ENCODE measurements at places on chromosomes 2 and 18.

- no peak for DNase-seq
Observed at GRCh38 chr2:22883054-22883453, 501.9 kb upstream of the KLHL29 start.

- DNase-seq: no peak
Observed at GRCh38 chr2:102028470-102028869, 36.7 kb downstream of the IL1R2 start.

- no peak for DNase-seq
Observed at GRCh38 chr2:43853141-43854081, 14.6 kb downstream of the ABCG8 start.

DNA sequence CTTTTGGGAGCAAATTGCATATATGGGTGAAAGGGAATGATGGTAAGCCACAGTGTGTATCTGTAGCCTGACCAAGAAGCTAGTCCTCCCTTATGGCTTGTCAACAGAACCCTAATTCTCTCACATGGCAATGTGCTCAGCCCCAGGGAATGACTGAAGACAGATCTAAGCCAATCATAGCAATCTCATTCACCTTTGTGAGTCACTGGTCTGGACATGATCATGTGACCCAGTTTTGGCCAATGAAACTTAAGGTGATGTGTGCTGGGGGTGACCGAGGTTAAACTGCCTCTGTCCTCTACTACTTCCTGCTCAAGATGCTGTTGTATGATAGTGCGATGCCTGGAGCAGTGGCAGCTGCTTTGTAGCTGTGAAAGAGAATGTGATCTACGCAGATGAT, 491.2 kb upstream of the HS6ST1 start:
- no peak for DNase-seq

DNA sequence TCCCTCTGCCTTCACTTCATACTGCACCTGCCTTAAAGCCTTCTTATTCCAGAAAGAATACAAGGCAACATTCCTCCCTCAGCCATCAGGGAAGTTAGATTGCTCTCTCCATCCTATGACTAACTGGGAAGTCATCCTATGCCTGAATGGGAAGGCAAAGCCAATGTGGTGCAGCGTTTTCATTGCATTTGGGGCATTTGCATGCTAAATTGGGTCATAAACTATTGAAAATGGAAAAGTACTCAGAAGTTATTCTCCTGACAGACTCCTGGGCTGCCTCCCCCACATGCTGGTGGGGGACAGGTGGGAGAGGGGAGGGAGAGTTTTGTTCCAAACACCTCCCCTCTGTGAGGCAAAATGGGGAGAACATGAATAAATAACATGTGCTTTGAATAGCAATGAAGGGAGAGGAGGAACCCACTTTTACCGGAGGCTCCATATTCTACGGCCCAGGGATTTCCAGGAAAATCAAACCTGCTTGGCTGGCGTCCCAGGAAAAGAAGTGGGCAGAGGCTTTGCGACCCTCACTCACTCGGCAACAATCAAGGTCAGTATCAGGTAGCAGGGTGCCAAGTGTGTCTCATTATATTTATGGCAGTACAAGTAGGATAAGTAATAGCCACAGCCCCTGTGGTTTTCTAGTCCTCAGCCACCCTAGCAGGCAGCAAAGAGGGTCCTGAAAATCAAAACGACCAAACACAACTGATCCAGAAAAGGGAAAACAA, 84.1 kb downstream of the BOD1L2 start:
- DNase-seq: no peak

GRCh38 chr18:61360404-61361383, 27.5 kb downstream of the CDH20 start:
- no peak for DNase-seq

- no peak for DNase-seq
Observed at GRCh38 chr2:155456222-155456621, 757.7 kb downstream of the KCNJ3 start.

GRCh38 chr2:46339200-46339599, 42.0 kb downstream of the EPAS1 start:
- no peak for DNase-seq

DNA sequence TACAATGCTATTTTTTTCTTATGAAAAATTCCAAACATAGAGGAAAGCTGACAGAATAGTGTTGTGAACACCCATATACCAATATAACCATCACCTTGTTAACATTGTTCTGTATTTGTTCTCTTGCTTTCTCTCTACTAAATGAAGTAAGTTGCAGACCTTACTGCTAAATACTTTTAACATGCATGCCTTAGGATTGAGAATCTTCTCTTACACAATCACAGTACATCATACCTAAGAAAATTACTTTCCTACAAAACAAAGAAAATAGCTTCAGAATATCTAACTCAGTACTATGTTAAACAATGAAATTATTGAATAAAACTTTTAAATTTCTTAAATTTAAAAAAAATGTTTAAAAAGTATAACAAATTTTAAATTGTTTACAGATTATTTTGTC, 136.5 kb downstream of the UBR3 start:
- no peak for DNase-seq

GRCh38 chr2:216486708-216487107, 11.9 kb upstream of the RPL37A start:
- no peak for DNase-seq
